ENCODE measurements at places on chromosomes 2 and 18.

GRCh38 chr2:2840681-2841300 is 509.7 kb upstream of the MYT1L start:
- DNase-seq = no peak

- no peak for DNase-seq
Measured at GRCh38 chr18:2417861-2418610, 153.3 kb downstream of the METTL4 start.

DNA sequence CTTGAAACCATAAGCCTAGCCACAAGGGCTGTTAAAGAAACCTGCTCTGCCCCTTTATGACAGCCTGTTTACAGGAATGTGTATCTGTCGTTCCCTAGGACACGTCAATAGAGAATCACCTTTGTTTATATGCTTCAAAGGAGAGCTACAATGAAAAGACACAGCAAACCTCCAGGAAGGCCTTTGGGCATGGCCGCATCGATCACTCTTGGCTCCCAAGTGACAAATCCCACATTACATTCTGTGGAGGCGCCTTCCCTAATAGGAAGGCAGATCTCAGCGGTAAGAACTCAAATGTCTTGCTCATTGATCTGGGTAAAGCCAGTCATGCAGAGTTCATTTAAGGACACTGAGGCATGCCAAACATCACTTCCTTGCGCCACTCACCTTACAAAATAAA is 26.5 kb downstream of the KIAA2012 start:
- no peak for DNase-seq

DNA sequence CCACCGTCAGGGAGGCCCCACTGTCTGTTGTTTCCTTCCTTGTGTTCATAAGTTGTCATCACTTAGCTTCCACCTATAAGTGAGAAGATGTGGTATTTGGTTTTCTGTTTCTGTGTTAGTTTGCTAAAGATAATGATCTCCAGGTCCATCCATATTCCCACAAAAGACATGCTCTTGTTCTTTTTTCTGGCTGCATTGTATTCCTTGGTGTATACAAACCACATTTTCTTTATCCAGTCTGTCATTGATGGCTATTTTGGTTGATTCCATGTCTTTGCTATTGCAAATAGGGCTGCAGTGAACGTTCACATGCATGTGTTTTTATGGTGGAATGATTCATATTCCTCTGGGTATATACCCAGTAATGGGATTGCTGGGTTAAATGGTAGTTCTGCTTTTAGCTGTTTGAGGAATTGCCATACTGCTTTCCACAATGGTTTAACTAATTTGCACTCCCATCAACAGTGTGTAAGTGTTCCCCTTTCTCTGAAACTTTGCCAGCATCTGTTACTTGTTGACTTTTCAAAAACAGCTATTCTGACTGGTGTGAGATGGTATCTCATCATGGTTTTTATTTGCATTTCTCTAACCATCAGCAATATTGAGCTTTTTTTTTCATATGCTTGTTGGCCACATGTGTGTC is 156.6 kb upstream of the NOSTRIN start:
- no peak for DNase-seq

- no peak for DNase-seq
Measured at GRCh38 chr2:1497122-1497611, 83.9 kb downstream of the TPO start.

GRCh38 chr2:105254531-105255210 is 13.1 kb downstream of the GPR45 start:
- no peak for DNase-seq

DNA sequence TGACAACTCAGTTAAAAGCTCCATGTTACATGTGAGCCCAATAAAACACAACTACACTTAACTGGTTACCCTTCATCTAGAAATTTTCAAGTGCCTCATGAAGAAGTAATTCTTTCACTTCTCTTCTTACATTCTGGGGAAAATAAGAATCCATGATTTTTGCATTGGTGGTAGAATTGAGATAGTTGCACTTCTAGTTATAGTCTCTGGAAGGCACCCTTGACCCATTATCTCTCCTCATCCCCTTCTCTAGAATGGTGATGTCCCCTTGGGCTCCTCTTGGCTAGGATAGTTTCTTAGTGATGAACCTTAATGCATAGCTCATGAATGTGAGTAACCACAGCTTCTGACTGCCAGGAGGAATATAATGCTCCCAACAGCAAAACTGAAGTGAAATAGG is 3.6 kb downstream of the LGALSL start:
- DNase-seq = no peak

GRCh38 chr2:129728035-129728972 is 251.2 kb upstream of the RAB6C start:
- DNase-seq = no peak

DNA sequence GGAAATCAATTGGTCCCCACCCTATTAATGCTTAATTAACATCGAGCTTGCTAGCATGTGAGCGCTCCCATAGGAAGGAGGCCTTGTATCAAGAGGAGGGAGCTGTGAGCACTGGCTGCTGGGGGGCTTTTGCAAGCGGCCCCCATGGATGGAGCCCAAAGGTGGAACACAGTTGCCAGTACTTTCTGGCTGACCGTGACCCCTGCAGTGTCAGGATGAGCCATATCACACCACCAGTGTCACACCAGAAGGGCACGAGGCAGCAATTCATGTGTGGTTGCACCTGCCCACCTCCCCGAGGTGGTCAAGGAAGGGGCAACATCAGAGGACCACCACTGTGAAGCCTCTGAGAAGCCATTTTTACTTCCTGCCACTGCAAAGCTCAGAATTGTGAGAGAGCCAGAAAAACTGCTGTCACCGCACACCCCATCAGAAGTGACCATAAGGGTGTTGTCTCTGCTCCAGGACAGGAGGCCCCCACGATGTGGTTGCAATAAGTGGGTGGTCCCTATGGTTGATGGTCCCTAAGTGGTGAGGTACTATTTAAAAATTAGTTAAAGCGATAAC is 99.8 kb upstream of the RAB6C start:
- no peak for DNase-seq

DNA sequence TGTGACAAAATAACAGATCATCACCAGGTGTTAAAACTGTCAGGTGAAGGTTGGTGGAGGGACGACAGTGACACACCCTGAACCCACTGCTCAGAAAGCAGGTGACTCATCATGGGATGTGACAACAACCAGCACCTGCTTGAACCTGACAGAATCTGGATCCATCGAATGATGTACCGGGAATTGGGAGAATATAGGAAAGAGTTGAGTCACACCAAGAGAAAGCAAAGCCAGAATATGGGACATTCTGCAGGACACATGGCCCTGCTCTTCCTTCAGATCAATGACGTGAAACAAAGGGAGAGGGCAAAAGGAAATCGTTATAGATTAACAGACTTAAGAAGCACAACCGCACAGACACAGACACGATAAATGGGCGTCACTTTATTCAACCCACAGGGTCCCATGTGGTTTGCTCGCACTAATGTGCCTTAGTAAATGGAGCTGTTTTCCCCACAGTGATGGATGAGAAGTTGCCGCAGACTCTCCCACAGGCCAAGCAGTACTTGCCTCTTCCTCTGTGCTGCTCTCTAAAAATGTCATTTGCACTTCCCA is 100.1 kb downstream of the CRACDL start:
- no peak for DNase-seq
